NCI-H1092 treated with DMSO at 0.1 percent for 48 hours (cell line): ENCODE measurements at places on chromosomes 5 and 9.

DNA sequence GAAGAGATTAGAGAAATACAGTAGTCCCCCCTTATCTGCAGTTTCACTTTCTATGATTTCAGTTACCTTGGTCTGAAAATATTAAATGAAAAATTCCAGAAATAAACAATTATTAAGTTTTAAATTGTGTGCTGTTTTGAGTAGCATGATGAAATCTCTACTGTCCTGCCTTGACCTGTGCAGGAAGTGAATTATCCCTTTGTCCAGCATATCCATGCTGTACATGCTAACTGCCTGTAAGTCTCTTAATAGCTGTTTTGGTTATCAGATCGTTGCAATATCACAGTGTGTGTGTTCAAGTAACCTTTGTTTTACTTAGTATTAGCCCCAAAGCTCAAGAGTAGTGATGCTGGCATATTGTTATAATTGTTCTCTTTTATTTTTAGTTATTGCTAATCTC, 11.2 kb upstream of the JAK2 start:
- DNase-seq: no peak

- peak; percentile 68 for DNase-seq
Observed at GRCh38 chr9:83511051-83511450, 27.1 kb downstream of the FRMD3 start.

DNA sequence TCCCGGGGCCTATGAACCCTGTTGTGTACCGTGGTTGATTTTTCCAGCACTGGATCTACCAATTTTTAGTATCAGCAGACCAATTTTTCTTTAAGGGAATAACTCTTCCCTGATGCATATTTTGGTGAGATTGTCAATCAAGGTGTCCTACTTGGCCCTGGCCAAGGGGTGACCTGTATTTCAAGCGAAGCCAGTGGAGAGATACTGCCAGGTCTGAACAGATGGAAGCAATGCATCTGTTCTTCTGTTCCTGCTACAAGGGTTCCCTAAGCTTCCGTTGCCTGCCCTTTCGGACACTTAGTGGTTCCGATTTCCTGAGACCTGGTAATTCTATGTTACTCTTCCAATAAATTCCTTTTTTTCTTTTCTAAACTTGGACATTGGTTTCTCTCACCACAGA, 37.3 kb downstream of the ADAM19 start:
- no peak for DNase-seq

GRCh38 chr5:138946831-138947560, 71.9 kb upstream of the LRRTM2 start:
- DNase-seq: no peak

- DNase-seq: no peak
Observed at GRCh38 chr5:57889558-57889957, 406.9 kb upstream of the ACTBL2 start.

DNA sequence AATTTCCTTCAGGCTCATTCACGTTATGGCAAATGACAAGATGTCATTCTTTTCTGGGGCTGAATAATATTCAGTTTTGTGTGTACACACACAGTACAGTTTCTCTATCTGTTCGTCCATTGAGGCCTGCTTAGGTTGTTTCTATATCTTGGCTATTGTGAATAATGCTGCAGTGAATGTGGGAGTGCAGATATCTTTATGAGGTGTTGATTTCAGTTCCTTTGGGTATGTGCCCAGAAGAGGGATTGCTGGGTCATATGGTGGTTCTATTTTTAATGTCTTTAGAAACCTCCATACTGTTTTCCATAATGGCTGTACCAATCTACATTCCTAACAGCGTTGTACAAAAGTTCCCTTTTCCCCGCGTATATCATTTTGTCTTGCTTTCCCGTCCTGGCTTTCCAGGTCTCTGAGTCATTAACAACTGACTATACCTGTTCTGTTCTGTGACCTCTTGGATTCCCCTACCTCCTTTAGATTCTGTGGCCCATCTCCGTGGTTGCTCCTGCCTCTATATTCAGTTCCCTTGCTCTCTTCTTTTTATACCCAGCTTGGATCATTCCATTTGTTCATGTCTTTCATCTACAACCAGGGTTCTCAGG, 6.8 kb downstream of the SNX30 start:
- DNase-seq: no peak

GRCh38 chr5:135386886-135387628, 12.0 kb downstream of the MACROH2A1 start:
- DNase-seq: no peak

DNA sequence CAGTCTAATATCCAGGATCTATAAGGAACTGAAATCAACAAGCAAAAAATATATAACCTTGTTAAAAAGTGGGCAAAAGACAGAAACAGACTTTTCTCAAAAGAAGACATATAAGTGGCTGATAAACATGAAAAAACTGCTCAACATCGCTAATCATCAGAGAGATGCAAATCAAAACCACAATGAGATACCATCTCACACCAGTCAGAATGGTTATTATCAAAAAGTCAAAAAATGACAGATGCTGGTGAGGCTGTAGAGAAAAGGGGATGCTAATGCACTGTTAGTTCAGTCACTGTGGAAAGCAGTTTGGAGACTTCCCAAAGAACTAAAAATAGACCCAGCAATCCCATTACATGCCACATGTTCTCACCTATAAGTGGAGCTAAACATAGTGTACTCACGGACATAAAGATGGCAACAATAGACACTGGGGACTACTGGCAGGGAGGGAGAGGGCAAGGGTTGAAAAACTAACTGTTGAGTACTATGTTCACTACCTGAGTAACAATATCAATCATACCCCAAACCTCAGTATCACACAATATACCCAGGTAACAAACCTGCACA, 11.7 kb upstream of the TSSK1B start:
- DNase-seq: no peak

DNA sequence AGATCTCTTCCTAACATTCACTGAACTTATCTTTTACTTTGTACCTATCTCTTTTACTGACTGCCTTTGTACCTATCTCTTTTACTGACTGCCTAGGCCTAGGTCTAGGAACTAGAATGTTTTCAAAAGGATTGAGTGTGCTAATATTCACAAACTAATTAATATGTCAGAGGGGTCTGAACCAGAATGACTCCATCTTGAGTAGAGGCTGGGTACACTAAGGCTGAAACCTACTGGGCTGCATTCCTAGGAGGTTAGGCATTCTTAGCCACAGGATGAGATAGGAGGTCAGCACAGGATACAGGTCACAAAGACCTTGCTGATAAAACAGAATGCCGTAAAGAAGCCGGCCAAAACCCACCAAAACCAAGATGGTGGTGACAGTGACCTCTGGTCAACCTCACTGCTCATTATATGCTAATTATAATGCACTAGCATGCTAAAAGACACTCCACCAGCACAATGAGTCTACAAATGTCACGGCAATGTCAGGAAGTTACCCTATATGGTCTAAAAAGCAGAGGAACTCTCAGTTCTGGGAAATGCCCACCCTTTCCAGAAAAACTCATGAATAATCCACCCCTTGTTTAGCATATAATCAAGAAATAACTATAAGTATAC, 2.5 kb upstream of the RHOBTB3 start:
- no peak for DNase-seq

DNA sequence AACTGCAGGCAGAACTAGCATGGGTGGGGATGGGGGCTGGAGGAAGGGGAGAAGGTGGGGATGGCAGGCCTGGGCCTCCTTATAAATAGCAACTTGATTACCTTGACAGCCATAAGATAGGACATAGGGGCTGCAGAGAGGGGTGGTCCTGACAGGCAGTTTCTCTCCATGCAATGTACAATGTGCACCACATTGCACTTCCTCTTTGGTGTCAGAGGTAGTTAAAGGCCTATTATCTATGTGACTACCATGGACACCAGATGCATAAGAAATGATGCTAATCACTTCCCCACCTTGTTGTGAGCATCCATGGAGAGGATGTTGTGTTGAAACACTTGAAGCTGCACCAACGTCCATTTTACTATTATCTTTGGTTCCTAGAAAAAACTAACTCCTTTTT, 20.2 kb upstream of the SUB1 start:
- no peak for DNase-seq

DNA sequence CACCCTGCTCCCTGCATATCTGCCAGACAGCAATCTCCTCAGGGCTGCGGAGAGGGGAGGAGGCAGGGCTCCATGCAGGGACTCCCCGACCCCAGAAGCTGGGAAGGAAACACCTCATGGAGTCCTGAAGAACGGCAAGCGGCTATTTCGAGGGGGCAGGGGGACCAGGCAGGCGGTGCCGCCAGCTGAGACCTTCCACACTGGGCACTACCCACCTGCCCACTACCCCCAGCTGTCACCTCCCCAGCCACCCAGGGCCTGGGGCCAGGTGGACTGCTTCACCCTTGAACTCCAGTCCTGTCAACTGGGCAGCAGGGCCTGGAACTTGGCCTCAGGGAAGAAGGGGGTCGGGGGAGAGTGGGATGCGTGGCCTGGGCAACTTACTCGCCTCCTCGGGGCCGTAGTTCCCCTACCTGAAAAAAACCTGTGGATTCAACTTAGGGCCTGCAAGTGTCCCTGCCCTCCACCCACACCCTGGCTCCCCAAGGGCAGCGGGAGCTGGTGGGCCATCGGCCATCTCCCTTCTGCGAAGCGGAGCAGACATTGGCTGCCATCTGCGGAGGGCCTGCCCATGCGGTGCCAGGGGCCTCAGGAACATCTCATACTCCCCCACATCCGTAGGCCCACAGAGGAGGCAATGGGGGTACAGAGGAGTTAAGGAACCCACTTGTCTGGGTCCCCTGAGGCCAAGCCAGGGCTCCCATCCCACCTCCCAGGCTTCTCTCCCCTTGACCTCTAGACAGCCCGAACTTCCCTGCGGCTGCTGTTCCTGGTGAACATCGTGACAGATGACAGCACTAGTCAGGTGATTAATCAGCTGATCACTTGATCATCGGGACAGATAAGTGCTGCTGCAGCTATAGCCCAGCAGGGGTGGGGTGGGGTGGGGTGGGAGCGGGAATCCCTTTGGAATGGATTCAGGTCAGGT, 18.5 kb upstream of the RALGDS start:
- DNase-seq: no peak

- no peak for DNase-seq
Observed at GRCh38 chr5:127296321-127296720, 5.7 kb downstream of the MEGF10 start.

GRCh38 chr9:130526193-130526853, 53.1 kb upstream of the FUBP3 start:
- DNase-seq: no peak

- no peak for DNase-seq
Observed at GRCh38 chr5:39933061-39933460, 508.3 kb upstream of the DAB2 start.

GRCh38 chr5:7877851-7878250, 8.9 kb downstream of the MTRR start:
- DNase-seq: peak; percentile 35
